Hematopoietic multipotent progenitor cell treated with erythropoietin and hydrocortisone succinate and interleukin-3 and kit ligand, for 4 days (in vitro differentiated cells): ENCODE measurements at places on chromosomes 3 and 15.

DNA sequence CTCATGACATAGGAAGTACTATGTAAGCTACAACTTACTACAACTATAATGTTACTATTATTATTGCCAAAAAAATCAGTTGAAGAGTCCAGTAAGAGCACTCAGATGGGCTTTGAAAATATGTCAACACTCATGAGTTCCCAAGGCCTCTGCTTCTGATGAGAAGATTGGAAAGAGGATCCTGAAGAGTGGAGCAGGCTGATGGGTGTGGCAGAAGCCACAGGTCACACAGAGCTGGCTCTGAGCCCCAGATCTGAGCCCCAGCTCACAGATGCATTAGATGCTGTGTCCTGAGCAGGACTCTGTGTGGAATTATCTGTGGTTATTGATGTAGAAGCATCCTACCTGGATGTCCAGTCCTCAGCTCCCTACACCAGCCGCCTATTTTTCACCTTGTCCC, 65.6 kb downstream of the SPSB4 start:
- DNase-seq, result no peak

DNA sequence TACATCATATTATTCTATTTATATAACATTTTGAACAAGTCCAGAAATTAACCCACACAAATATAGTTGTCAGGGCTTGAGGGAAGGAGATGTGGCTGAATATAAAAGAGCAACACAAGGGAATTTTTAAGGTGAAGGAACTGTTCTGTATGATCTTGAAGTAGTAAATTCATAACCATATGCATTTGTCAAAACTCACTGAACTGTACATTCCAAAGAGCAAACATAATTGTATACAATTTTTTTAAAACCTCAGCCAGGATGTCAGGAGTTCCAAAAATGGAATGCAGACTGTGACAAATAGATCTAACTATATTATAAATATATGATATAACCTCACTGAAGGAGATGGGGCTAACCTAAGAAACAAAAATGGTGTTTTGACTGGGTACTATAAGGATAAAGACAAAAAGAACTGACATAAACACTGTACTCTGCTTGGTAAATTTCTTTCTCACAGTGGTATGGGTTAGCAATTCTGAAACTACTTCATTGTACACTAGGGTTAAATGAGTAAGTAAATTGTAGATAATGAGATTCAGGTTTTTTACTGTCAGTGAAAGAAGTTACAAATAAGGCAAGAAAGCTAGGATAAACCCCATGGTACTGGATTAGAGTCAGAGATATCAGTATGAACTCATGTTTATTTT, 14.4 kb downstream of the GOLGB1 start:
- DNase-seq, result no peak

DNA sequence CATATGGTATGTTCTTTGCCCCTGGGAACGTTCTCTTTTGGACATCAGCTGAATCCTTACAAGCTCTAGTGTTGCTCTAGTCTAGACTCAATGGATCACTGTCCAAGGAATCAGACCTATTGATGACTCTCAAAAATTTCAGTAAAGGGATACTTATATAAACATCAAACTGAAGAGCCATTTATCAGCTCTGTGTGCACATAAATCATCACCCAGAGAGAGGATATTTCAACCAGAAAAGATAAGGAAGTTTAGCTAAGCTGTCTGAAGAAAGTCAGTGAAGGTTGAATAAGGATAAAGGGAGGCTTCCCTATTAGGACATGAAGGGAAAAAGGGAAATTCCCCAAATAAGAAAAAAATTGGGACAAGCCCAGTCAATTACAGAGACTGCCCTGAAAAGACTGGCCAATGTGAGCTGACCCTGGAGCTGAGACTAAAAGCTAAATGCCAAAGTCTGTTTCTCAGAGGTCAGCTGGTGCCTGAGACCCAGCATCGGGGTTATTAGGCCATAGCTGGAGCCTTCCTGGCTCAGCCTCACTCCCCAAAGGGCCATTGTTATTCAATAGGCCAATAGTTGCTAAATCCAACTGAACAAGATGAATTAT, 424.1 kb upstream of the THBS1 start:
- DNase-seq, result no peak

GRCh38 chr3:128823631-128824030, 55.8 kb upstream of the ACAD9 start:
- DNase-seq, result no peak

DNA sequence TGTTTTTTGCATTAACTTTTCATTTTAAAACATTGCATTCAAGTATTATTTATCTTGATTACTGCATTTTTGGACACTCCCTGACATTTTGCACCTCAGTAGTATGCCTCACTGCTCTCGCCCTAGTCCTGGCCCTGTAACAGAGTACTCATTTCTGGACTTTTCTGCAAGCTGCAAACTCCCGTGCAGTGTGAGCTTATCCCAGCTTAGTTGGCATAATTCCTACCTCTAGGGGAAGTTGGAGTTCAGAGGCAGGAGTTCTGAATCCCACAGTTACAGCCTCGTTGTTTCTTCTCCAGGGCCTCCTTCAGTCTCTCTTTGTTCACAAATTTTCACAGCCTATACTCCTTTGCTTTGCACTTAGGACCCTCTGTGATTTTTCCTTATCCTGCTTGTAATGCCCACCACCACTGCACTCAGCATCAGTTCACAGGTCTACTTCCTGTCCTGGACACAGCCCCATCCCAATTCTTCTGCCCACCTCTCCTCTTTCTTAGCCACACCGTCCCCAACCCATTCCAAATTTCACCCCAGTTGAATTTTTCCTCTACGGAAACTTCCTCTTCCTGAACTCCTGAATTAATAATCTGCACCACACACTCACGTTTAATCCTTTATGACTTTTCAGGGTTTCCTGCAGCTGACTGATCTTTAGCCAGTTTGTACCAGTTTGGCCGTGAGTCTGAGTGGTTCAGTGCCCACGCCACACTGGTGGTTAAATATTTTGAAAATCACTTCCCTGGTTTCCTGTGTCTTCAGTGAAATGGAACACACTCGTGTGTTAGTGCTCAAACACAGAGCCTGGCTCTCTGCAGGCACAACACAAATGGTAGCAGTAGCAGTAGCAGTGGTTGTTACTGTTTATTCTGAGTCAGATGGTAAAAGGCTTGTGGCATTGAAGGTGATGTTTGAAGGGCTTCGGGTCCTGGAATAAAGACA, 6.3 kb upstream of the CTSH start:
- no peak for DNase-seq

GRCh38 chr3:16427103-16427965, 86.2 kb downstream of the RFTN1 start:
- DNase-seq, result peak; percentile 29

GRCh38 chr3:153789380-153789779, 331.8 kb upstream of the ARHGEF26 start:
- DNase-seq, result no peak

- no peak for DNase-seq
These were observed 15.8 kb downstream of the ISG20 start for GRCh38 chr15:88654430-88655102.

DNA sequence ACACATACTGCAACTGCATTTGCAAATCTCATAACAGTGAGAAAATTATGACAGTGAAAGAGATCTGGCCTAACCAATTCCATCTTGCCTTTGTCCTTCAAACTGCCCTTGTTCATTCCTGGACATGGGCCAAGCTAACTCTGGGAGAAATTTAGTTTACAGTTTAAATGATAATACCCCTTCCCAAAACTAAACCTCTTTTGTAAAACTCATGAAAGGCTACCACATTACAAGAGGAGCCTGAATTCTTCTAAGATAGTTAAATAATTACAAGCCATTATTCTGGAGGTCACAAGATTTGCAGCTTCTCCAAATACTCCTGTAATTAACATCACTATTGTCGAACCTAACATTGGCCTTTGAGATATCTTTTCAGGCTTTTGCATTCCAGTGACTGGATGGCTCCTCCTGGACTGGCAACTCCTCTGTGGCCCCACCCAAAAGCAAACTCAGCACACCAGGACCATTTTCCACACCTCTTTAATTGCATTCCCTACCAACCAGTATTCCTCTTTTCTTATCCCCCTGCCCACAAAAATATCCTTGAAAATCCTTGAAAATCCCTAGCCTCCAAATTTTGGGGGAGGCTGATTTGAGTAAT, 8.8 kb upstream of the FAM240A start:
- no peak for DNase-seq

DNA sequence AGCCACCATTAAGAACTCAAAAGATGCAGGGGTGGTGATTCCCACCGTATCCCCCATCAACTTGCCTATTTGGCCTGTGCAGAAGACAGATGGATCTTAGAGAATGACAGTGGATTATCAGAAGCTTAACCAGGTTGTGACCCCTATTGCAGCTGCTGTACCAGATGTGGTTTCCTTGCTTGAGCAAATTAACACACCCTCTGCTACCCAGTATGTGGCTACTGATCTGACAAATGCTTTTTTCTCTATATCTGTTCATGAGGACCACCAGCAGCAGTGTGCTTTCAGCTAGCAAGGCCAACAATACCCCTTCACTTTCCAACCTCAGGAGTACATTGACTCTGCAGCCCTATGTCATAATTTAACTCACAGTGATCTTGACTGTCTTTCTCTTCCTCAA, 8.6 kb upstream of the MCF2L2 start:
- no peak for DNase-seq

- DNase-seq, result no peak
These were observed 398.0 kb downstream of the NAALADL2 start for GRCh38 chr3:175257123-175257522.

DNA sequence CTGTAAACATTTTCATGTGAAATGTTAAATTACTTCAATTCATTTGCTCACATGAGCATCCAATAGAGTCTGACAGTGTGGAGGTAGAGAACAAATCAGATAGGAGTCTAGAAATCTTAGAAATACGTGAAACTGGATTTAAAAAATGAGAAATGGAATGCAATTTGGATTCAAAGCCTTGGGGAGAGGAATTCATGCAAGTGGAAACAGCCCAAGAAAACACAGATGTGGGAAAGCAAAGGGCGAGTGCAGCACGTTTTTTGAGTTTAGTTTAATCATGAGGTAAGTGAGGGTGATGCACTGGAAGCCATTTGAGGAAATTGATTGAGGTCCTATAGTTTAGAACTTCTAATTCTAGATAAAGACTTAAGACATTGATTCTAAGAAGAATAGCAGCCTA, 434.7 kb downstream of the C3orf38 start:
- DNase-seq, result no peak

GRCh38 chr3:11530153-11530721, 113.5 kb downstream of the VGLL4 start:
- no peak for DNase-seq

DNA sequence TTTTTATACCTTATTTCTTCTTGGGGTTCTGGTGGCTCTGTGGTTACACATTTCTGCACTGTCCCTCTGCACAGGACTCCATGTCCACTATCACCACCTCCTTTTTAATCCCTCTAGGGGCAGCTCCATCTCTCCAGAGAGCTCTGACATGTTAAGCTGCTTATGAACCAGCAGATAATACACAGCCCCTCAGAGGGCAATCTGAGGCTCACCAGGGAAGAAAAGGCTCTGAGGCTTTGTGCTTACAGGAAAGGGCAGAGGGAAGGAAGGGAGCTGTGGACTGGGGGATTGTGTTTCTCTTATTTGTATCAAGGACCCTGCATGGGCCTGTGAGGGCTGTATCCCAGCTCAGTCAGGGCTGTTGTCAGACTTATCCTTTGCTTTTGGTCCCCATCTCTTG, 164.5 kb downstream of the EPHB1 start:
- DNase-seq, result no peak

DNA sequence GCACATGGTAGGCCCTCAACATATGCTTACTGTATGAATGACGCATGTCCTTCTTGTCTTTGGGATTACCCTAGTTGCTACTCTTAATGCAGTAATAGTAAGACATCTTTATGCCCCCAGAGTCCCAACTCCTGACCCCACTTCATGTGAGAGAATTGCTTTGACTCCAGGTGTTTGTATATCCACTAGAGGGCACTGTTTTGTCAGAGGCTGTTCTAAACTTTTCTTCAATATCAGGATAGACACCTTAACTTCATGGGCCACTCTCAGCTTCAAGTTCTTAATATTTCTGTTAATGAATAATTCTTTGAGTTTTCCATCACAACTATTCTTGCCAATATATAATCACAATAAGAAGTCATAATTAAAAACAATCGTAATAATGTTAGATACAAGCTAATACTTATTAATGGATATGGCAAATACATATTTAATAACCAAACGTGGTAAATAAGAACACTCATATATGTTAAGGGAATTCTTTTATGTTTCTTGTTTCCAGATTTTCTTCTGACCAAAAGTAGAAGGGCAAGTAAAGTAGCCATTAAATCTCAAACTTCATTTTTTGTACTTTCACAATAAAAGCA, 337.2 kb upstream of the DNAJC19 start:
- peak; percentile 63 for DNase-seq

DNA sequence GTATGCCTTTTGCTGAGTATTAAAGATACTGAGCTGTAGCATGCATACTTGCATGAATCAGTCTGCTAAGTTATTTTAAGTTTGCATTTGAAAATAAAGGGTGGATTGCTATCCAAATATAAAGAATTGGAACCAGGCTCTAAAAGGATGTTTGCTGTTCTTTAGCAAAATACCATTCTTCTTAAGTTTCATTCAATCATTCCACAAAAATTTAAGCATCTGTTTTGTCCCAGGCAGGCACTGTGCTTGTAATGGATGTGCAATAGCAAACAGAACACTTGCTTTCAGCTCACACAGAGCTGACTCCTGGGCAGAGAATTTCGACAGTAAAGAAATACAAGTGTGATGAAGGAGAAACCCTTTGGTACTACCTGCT, 151.1 kb downstream of the PGPEP1L start:
- DNase-seq, result no peak

DNA sequence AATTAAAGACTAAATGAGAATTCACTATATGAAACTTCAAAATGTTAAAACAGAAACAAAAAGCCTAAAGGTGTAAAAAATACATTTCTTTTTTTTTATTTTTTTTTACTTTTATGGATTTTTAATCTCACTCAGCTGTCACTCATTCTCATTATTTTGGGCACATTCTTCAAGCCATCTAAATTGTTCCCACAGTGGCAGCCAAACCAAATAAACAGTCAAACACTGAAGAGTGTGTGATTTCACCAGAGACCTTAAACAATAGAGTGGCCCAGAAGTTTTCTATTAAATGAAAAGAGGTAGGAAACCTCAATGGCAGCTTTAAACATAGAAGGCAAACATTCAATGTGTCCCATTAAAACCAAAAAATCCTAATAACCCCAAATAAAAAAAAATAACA, 616.1 kb downstream of the OTOL1 start:
- no peak for DNase-seq

GRCh38 chr3:52859686-52860423, 25.0 kb upstream of the MUSTN1 start:
- no peak for DNase-seq

DNA sequence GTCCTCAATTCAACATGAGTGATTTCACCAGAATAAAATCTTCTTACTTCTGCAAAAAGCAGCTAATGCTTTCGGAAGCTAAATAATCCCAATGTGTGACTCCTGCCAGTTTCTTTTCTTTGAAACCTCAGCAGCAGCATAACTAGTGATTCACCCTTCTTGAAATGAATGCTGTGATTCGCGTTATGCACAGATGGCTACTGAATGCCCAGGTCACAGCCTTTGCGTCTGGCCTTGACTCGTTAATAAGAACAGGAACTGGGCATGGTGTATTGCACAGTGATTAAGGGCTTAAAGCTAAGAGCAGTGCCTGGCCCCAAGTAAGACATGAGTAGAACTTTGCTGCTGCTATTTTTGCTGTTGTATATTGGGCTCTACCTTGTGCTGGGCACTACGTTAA, 19.0 kb downstream of the CGNL1 start:
- no peak for DNase-seq

- DNase-seq, result no peak
These were observed 139.3 kb upstream of the PRR20G start for GRCh38 chr3:127427156-127427555.

GRCh38 chr3:134445636-134446035, 40.1 kb downstream of the ANAPC13 start:
- peak; percentile 8 for DNase-seq
